Left colon (tissue), 2 donors: ENCODE measurements at places on chromosomes 4 and X.
A peak's percentile ranks its signal among the peaks of the same experiment; 100 is the strongest.

DNA sequence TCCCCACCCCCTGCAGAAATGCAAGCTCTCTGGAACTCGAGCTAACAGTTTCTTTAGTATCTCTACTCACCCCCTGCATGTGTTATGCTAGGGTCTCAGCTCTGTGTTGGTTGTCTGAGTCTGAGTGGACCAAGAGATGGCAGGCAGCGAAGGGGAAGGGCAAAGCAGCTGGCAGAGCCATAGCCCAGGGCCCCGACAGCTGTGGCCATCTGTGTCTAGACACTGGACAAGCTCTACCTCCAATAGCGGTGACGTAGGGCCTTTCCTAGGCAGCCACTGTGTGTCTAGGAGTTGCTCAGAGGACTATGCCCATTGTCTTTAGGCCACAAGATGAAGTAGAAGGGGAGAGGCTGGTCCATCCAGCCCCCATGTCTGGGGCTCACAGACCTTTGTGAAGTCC is 79.2 kb downstream of the EFNB1 start:
- DNase-seq, result no peak

DNA sequence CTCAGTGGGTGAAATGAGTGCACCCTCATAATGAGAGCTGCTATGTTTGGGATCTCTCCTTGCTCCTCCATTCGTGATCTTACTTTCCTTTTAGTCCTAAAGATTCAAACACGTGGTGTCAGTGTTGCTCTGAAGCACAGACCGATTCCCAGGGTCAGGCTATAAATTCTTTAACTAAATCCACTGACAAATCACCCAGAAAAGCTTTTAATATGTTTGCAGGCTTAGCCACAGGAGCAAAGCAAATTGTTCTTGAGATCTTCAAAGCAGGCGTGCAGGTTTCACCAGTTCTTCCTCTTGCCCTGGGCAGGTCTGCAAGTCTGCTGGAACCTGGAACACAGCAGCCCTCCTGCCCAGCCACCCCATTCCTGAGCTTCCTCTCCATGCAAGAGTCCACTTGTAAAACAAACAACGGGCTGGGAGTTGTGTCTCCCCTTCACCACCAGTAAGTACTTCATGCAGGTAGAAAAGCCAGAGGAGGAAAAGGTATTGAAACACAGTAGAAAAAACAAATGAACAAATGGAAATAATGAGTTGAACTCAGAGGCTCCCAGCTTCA is 70.1 kb upstream of the ENPP6 start:
- no peak for DNase-seq

DNA sequence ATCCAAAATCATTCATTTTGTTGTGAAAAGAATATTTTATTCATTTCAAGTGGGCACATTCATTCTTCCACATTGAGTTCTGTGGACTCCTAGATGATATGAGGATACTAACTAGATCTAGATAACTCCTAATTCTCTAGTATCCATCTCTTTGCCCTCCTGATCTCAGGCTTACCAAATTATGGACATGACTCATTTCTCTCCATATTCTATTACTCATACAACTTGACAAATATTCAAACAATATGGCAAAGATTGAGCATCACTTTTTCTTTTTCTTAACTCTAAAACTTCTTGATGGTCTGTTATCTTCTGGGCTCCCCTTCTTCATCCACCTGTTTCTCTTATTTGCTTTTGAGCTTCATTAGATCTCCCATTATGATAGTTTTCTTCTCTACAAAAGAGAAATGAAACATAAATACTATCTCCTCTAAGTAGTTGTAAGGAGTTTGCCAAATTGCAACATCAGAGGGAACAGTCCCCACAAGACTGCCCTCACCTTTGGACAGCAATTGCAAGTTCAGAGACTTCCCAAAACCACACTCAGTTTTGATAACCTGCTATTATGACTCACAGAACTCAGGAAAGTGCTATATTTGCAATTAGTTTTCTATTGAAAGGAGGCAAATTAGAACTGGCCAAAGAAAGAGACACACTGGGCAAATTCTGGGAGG is 422.9 kb downstream of the SPRY1 start:
- no peak for DNase-seq

- DNase-seq, result peak; percentile 13
These were observed 2.2 kb upstream of the PLXNB3 start for GRCh38 chrX:153761863-153762262.

DNA sequence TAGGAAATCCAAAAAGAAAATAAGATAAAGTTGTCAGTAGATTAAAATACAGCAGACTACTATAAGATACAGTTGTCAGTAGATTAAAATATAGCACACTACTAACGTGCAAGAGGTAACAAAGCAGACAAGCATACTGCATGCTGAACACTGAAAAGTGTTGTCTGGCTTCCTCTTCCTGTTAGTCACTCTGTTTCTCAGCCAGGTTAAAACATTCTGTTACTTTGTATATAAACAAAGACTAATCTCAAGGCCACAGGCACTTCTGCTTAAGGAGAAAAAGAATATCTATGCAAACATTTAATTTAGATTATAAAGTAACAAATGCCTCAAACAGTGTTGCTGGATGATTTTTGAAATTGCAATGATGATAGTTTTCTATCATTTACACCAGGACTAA is 41.0 kb upstream of the SCD5 start:
- no peak for DNase-seq

GRCh38 chr4:183797011-183797444 is 108.1 kb upstream of the STOX2 start:
- DNase-seq, result no peak

DNA sequence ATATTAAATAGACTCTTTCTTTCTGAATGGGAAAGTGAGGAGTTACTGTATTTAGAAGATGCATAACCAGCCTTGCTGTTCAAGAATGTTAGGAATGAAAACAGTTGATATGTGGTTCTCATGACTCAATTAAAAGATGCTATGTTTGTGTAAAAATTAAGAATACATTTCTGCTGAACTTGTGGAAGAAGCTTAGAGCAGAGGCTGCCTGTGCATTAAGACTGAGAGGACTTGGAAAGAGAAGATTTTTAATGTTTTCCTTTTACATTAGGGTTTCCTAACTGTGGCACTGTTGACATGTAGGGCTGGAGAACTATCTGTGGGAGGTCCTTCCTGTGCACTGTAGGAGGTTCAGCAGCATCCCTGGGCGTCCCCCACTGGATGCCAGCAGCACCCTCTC is 137.7 kb downstream of the GPR143 start:
- DNase-seq, result no peak

GRCh38 chrX:8743126-8743732 is 11.3 kb upstream of the ANOS1 start:
- peak; percentile 79 for DNase-seq

DNA sequence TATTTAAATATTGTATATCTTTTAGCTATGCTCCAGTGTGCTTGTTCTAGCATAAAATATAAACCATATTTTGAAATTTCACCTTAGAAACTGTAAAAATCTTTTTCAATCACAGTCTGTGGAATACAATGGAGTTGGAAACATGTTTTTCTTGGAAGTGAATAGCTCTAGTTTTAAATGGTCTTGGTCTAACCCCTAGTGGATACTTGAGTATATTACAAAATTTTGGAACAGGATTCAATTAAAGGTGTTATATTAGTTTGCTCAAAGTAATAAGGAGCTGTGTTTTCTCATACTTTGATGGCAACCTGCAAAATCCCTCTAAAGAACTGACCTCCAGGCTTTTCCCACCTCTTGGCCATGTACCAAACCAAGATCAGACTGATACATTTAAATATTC is 48.2 kb downstream of the STK26 start:
- DNase-seq, result no peak

DNA sequence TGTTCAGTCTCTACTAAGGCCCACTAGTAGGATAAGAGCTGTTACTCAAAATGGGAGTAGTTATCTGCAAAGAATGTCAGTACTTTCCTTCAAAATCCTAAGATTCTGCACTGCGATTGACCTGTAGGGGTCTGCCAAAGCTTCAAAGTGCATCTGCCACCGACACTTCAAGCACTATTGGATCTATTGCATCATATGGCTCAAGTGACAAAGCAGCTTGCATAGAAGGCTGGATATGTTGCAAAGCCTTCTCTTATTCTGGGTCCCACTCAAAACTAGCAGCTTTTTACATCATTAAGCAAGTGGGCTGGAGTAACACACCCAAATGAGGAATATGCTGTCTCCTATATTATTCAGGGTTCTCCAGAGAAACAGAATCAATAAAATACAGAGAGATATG is 115.4 kb upstream of the EMCN start:
- no peak for DNase-seq

DNA sequence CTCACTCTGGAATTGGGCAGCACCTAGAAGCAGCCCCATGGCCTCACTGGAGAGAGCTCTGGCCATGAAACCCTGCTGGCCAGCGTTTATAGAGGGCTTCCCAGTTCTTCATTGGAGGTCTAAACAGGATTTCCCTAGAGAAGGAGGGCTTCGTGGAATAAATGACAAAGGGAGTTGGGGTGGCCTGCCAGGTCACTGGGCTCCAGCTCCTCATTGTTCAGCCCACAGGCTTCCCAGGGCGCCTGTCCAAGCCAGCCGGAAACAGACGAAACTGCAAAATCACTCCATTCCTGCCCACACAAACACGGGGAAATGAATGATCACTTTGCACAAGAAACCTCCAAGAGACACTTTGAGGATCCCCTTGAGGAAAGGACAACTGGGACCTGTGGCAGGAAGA is 189.7 kb downstream of the TSPAN5 start:
- no peak for DNase-seq

DNA sequence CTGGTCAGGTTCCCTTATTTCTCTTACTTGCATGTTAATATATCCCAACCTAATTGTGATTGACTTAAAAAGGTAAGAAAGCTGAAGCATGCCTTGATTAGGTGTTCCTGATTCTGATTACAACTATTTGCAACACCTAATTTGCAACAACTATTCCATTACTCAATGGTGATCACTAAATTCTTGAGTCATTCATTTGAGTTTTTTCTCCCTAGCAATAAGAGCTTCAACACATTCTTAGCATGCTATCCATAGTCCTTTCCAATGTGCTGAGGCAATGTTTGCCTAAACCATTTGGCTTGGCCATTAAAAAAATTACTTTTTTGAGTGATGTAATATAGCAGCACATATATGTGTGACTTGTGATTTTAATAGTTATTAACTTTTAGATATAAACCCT is 851.4 kb downstream of the TRAM1L1 start:
- no peak for DNase-seq

DNA sequence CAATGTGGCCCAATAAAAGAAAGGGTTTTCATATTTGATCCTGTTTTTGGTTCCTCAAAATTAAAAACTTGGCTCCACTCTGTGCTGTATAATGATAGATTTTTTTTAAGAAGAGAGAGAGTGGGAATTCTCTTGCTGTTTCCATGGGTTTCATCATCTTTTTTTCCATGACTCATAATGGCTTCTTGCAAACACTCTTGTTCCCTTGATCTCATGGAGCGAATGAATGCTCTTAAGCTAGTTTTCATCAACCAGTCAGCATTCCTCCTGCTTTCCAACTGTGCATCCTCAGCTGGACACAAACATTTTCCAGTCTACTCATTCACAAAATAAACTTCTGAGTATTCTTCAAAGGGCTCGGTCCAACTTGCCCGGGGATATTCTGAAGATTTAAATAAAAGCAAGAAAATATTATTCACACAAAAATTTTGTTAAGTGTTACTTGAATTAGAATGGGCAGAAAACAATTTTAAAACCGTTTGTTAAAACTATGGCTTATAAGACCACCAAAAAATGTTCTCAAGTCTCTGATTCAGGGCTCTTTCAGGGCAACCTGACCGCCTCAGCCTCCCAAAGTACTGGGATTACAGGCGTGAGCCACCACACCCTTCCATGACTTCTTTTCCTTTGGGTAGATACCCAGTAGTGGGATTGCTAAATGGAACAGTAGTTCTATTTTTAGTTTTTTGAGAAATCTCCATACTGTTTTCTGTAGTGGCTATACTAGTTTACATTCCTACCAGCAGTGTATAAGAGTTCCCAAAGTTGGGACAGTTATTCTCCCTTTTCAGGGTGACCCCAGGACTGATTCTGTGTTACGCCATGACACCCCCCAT is 64.7 kb downstream of the TMEM156 start:
- no peak for DNase-seq

- DNase-seq, result no peak
These were observed 1.9 kb downstream of the TBL1X start for GRCh38 chrX:9466736-9467135.

- DNase-seq, result no peak
These were observed 59.5 kb downstream of the SLC39A8 start for GRCh38 chr4:102285831-102286230.

- DNase-seq, result no peak
These were observed 70.5 kb downstream of the AFF1 start for GRCh38 chr4:87005369-87005689.

DNA sequence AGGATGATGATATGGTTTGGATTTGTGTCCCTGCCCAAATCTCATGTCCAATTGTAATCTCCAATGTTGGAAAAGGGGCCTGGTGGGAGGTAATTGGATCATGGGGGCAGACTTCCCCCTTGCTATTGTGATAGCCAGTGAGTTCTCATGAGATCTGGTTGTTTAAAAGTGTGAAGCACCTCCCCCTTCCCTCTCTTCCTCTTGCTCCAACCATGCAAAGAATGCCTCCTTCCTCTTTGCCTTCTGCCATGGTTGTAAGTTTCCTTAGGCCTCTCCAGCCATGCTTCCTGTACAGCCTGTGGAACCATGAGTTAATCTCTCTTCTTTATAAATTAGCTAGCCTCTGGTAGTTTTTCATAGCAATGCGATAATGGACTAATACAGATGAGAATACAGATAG is 19.7 kb upstream of the ALG13 start:
- no peak for DNase-seq

DNA sequence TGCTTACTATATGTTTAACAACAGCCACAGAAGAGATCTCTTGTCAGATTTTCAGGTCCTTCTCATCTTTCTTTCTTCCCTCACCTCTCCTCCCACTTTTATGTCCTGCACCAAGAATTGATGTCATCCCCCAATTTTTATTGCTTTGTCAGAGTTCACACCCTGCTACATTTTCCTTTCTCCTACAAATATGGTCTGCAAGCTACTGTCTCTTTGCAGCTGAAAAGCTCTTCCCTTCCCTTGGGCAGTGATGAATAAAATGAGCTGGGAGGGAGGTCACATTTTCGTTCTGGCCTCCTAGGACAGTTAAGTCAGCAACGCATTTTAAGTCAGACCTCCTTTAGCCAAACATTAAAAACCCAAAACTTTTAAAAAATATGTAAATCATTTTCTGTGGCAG is 26.7 kb upstream of the VEGFD start:
- DNase-seq, result no peak

DNA sequence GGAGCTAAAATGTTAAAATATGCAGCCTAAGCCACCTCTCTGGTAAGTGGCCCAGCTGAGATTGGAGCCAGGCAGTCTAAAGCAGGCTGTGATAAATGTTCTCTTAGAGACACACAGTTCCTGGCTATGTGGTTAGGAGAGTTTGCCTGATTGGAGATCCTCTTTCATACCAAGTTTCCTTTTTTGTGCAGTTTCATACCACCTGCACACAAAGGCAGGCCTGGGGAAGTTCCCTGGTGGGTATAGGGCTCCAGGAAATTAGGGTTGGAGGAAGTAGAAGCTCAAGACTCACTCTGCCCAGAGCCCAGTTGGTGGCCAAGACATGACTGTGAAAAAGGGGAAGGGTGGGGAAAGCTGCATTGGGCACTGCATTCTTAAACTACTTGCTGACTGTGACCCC is 16.9 kb downstream of the CYBB start:
- no peak for DNase-seq

GRCh38 chr4:38323141-38323641 is 340.8 kb upstream of the KLF3 start:
- no peak for DNase-seq

- DNase-seq, result peak; percentile 68
These were observed 66.0 kb upstream of the C4orf54 start for GRCh38 chr4:99723612-99724011.
